ENCODE measurements at places on chromosomes 1 and 21.
A peak's percentile ranks its signal among the peaks of the same experiment; 100 is the strongest.

DNA sequence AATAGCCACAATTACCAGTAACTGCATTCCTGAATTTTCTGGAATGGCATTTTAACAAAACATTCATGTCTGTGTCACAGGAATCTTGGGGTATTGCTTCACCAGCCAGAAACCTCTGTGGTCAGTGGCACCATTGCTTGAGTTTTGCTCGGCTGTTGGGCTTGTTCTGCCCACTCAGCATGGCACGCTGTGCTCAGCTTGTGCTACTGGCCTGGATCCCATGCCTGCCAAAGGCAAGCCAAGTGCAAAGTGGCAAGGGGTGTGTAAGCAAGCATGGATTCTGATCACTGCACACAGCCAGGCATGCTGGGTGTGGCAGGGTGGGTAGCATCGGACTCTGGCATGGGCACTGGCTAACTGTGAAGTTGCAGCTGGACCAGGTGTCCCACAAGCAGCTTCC lies 1150.9 kb downstream of the MRPL39 start:
- DNase-seq = peak; percentile 10

GRCh38 chr1:162536511-162536910 lies 25.0 kb upstream of the UAP1 start:
- peak; percentile 82 for DNase-seq

DNA sequence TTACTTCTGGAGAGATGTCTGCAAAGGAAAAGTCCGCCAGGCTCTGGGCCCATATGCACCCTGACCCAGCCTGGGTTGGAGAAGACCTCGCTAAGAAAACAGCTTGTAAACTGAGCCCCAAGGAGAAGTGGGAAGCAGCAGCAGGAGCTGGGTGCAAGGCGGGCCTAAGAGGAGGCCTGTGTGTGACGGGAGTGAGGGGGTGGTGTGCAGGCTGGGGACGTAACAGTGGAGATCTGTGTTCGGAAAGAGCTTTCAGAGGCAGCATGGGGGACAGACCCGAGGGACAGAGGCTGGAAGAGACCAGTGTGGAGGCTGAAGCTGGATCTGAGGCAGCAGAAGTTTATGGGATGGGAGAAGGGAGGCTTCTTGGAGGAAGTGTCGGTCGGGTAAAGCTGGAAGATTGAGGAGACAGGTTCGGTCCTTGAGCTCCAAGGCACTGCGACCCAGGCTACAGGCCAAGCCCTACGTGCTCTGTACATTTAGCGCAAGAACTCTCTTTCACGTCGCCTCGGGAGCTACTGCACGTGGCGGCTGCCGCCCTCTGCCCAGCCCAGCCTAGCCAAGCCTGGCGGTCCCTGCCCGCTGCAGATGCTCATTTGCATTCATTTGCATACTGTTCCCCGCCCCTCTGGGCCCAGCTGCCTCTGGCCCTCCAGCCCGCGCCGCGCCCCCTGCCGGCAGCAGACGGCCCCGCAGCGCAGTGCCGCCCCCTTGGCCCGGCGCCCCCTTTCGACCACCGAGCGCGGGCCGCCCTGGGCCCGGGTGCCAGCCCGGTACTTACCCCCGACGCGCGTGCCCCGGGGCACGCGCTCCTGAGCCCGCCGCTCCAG lies 6.3 kb downstream of the HPCA start:
- DNase-seq = peak; percentile 43

- peak; percentile 81 for DNase-seq
Observed at GRCh38 chr1:196464480-196464941, 143.7 kb downstream of the KCNT2 start.

All from fibroblast of skin of right biceps (primary cell).